ENCODE measurements at places on chromosomes 4 and X. TPM values are rescaled to one million over a fixed set of nuclear protein-coding genes. Genes with fewer than 3 reads are reported as not detected.

DNA sequence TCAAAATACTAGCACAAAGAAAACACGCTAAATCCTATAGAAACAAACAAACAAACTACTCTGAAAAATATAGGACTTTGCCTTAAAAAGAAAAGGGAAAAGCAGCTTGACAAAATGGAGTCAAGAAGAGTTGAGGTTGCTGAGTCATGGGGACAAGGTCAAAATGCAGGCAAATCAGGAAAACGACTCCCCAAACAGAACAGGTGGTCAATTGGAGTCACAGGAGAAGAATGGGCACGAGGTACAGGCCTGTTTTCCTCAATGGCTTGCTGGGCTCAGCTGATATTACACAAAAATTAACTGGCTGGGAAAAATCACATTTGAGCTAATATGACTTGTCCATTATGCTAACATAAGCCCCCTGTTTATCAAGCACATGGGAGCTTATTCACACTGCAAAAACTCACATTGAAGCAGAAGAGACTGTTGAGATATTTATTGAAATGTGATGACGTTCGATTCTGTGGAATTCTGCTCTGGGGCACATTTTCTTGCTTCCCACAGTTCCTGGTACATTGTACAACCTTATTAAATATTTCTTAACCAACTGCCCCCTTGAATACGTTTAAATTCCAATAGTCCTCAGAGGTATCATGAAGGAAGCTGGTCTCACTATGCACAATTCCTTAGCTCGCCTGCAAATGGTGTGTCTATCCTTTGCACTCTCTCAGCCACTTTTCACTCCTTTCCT lies 1622.1 kb downstream of the STIM2 start:
- no peak for DNase-seq
- no peaks in the 10 kb centered on the region for H3K4me1 ChIP-seq
- H3K27ac ChIP-seq = no peak overlapping the region
- H3K36me3 ChIP-seq = no peaks in the 10 kb centered on the region

DNA sequence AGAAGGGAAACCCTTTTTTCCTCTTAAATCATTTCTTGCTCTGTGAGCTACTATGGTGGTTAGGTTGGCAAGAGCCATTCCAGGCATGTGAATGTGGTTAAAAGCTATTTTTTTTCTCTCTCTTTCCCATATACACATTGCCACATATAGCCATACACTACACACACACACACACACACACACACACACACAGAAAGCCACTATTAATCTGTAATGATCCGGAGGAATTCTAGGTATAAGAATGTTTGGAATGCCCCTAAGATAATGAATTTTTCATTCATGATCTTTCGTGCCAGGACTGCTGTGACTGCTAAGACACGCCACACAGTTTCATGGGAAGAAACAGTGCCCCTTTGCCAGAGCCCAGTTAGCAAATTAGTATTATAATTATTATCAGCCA lies 21.8 kb upstream of the TLL1 start:
- no peak for DNase-seq
- H3K27me3 ChIP-seq = no peaks in the 10 kb centered on the region
- no peaks in the 10 kb centered on the region for H3K4me1 ChIP-seq

DNA sequence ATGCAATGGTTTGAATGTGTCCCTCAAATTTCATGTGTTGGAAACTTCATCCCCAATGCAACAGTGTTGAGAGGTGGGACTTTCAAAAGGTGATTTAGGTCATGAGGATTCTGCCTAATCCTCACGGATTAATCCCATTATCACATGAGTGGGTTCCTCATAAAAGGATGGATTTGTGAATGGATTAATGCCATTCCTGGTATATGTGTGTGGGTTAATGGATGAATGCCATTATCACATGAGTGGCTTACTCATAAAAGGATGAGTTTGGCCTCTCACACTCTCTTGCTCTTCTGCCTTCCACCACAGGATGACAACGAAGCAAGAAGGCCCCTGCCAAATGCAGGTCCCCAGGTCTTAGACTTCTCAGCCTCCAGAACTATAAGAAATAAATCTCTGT lies 30.5 kb upstream of the NEUROG2 start:
- H3K36me3 ChIP-seq = no peaks in the 10 kb centered on the region
- no peak overlapping the region for H3K27ac ChIP-seq
- no peak overlapping the region for H3K4me3 ChIP-seq
- no peaks in the 10 kb centered on the region for H3K4me1 ChIP-seq
- no peaks in the 10 kb centered on the region for H3K27me3 ChIP-seq
- no peak for DNase-seq

GRCh38 chr4:7333801-7334421 lies 100.8 kb downstream of the PSAPL1 start:
- no peak overlapping the region for H3K4me3 ChIP-seq
- no peak for DNase-seq
- no peak overlapping the region for H3K27ac ChIP-seq
- no peaks in the 10 kb centered on the region for H3K36me3 ChIP-seq

DNA sequence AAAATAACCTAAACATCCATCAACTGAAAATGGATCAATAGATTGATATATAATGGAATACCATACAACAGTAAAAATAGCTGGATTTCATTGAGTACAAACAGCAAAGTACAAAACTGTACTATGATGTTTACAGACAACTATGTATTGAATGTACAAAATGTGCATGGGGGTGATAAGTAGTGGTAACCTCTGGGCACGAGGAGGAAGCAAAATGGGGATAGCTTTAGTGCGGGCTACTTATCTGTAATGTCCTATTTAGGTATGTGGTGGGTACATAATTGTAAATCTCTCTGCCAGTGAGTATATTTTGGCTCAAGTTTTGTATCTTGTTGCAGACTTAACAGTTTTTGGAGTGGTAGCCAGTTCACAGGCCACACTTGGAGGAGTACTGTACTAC lies 123.6 kb downstream of the STAG2 start:
- no peak overlapping the region for H3K27ac ChIP-seq
- H3K4me3 ChIP-seq = no peak overlapping the region
- no peak for DNase-seq
- peaks cover 62% of the 10 kb centered on the region for H3K36me3 ChIP-seq
- no peaks in the 10 kb centered on the region for H3K4me1 ChIP-seq
- H3K27me3 ChIP-seq = no peaks in the 10 kb centered on the region

DNA sequence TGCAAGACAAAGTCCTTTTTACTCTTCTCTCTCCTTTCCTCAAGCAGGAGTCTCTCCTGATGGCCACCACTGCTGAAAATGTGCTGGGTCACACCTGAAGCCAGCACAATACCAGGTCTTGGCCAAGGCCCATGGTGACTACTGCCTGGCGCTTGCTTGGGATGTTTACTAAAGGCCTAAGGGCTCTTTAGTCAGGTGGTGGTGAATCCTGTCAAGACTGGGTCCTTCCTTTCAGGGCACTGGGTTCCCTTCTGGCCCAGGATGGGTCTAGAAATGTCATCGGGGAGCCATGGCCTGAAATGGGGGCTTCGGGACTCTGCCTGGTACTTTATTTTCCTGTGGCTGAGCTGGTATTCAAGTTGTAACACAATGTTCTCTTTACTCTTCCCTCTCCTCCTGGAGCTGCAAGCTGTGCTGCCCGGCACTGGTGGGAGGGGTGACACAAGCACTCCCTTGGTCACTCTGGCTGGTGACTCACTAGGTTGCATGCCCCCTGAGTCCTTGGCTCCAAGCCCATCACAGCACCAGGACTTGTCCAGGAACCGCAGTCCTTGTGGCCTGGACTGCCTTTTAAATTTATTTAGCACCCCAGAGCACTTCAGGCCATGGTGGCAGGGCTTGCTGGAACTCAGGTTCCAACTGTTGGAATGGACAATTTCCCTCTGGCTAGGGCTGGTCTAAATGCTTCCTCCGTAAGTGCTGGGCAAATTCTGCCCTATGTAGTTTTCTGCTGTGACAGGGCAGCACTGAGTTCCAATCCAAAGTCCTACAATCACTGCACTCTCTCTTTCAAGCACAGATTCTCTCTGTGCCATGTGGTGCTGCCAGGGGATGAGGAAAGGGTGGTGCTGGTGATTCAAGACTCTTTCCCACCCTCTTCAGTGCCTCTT lies 11.3 kb downstream of the ARL13A start:
- no peaks in the 10 kb centered on the region for H3K27me3 ChIP-seq
- DNase-seq = no peak
- H3K4me1 ChIP-seq = no peaks in the 10 kb centered on the region

- no peak for DNase-seq
- H3K4me1 ChIP-seq = no peaks in the 10 kb centered on the region
- no peaks in the 10 kb centered on the region for H3K36me3 ChIP-seq
Observed at GRCh38 chrX:7283741-7284140, 135.8 kb upstream of the PUDP start.

- no peak for DNase-seq
- H3K4me3 ChIP-seq = no peak overlapping the region
- H3K27ac ChIP-seq = no peak overlapping the region
- peaks cover 25% of the 10 kb centered on the region for H3K4me1 ChIP-seq
- H3K27me3 ChIP-seq = no peaks in the 10 kb centered on the region
Observed at GRCh38 chrX:21975812-21976211, 35.3 kb downstream of the SMS start.

- H3K4me3 ChIP-seq = no peak overlapping the region
- no peaks in the 10 kb centered on the region for H3K4me1 ChIP-seq
- H3K27ac ChIP-seq = no peak overlapping the region
- no peaks in the 10 kb centered on the region for H3K36me3 ChIP-seq
- H3K27me3 ChIP-seq = no peaks in the 10 kb centered on the region
- no peak for DNase-seq
Observed at GRCh38 chrX:4690521-4690920, 977.1 kb upstream of the PRKX start.

DNA sequence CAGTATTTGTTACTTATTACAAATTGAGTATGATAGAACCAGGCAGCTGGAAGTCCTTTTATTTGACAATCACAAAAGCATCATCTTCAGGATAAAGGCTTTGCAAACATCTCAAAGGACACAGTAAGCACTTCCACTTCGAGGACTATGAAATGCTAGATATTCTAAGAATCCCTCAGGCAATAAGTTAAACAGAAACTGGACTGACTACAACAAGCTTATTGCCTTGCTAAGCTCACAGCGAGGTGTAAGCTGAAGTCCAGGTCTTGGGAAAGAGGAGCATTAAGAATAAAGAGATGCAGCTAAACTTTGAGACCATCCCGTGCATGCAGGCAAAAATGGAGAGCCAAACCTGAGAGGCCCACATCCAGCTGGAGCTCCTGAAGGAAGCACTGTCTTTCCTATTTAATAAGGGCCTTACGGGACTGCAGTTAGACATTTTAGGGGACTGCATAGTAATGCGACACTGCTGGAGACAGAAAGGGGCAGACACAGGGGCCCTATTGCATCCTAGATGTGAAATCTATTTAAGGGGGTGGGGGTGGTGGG lies 38.7 kb downstream of the DCHS2 start:
- H3K4me3 ChIP-seq = no peak overlapping the region
- H3K27me3 ChIP-seq = no peaks in the 10 kb centered on the region
- DNase-seq = no peak
- H3K4me1 ChIP-seq = no peaks in the 10 kb centered on the region
- no peaks in the 10 kb centered on the region for H3K36me3 ChIP-seq

DNA sequence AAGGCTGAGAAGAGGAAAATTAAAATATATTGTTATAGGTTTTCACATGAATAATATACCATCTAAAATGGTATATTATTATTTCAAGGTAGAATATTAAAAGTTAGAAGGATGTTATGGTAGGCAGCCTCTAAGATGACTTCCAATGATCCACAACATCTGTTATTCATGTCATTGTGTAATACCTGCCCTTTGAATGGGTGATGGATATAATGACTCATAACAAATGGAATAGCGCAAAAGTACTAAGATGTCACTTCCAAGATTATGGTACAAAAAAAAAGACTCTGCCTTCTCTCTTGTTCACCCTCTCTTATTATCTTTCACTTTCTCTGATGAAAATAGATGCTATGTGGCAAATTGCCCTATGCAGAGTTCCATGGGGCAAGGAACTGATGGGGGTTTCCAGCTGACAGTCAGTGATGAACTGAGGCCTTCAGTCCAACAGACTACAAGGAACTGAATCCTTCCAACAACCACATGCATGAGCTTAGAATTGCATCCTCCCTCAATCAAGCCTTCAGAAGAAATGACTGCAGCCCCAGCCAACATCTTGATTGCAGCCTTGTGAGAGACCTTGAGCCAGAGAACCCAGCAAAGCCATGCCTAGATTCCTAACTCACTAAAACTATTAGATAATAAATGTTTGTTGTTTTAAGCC lies 57.7 kb downstream of the HS6ST2 start:
- no peaks in the 10 kb centered on the region for H3K27me3 ChIP-seq
- H3K36me3 ChIP-seq = no peaks in the 10 kb centered on the region
- no peak for DNase-seq

- no peaks in the 10 kb centered on the region for H3K27me3 ChIP-seq
- H3K27ac ChIP-seq = no peak overlapping the region
- H3K36me3 ChIP-seq = no peaks in the 10 kb centered on the region
Observed at GRCh38 chrX:136259543-136259942, 8.3 kb upstream of the MAP7D3 start.

DNA sequence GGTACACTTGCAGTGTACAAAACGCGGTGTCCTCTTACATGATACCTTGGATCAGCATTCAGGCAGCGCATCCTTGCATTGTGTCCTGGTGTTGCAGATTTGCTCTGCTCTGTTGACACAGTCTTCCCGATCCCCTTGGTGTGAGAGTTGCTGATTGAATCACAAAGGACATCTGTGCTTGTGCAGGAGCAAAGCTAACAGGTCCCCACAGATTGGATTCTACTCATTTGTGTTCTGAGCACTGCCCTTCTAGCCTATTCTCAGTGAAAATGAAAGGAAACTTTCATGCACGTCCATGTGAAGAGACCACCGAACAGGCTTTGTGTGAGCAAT lies 171.4 kb downstream of the FRMPD4 start:
- H3K4me1 ChIP-seq = no peaks in the 10 kb centered on the region
- H3K4me3 ChIP-seq = no peak overlapping the region
- peaks cover 10% of the 10 kb centered on the region for H3K27me3 ChIP-seq
- no peak overlapping the region for H3K27ac ChIP-seq

- no peak overlapping the region for H3K4me3 ChIP-seq
- no peaks in the 10 kb centered on the region for H3K36me3 ChIP-seq
- no peak for DNase-seq
- H3K27ac ChIP-seq = no peak overlapping the region
Observed at GRCh38 chr4:147597561-147597960, 19.6 kb upstream of the TMEM184C start.

BEND2 gene
- total RNA-seq = not detected

SSX4 gene
- not detected for total RNA-seq

FAAH2 gene
- total RNA-seq = 3.1 TPM

SRPX2 gene
- not detected for total RNA-seq

MAGEA8 gene
- total RNA-seq = not detected

SFRP2 gene
- total RNA-seq = not detected

OTC gene
- total RNA-seq = not detected

TMSB15A gene
- total RNA-seq = not detected

ARHGEF38 gene
- not detected for total RNA-seq

PTTG2 gene
- total RNA-seq = 2.2 TPM

APOOL gene
- 14.6 TPM for total RNA-seq

GAGE13 gene
- total RNA-seq = not detected

GAB1 gene
- total RNA-seq = 12.0 TPM

AFM gene
- total RNA-seq = not detected

MAGIX gene
- 1.5 TPM for total RNA-seq

USP17L25 gene
- not detected for total RNA-seq

Measured in activated B cell treated with CpG ODN at 0.5 μM for 24 hours (primary cell).